ENCODE measurements at places on chromosomes 5 and 9.

- DNase-seq, result no peak
Measured at GRCh38 chr5:149062371-149063016, 368 bp downstream of the SH3TC2 start.

DNA sequence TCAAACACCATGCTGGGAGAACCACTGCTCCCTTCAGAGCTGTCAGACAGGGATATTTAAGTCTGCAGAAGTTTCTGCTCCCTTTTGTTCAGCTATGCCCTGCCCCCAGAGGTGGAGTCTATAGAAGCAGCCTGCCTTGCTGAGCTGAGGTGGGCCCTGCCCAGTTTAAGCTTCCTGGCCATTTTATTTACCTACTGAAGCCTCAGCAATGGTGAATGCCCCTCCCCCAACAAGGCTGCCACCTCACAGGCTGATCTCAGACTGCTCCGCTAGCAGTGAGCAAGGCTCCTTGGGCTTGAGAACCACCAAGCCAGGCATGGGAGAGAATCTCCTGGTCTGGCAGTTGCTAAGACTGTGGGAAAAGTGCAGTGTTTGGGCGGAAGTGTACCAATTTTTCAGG lies 205.5 kb upstream of the PTGER4 start:
- DNase-seq, result no peak

- DNase-seq, result no peak
Measured at GRCh38 chr5:66987126-66987525, 209.5 kb downstream of the CD180 start.

DNA sequence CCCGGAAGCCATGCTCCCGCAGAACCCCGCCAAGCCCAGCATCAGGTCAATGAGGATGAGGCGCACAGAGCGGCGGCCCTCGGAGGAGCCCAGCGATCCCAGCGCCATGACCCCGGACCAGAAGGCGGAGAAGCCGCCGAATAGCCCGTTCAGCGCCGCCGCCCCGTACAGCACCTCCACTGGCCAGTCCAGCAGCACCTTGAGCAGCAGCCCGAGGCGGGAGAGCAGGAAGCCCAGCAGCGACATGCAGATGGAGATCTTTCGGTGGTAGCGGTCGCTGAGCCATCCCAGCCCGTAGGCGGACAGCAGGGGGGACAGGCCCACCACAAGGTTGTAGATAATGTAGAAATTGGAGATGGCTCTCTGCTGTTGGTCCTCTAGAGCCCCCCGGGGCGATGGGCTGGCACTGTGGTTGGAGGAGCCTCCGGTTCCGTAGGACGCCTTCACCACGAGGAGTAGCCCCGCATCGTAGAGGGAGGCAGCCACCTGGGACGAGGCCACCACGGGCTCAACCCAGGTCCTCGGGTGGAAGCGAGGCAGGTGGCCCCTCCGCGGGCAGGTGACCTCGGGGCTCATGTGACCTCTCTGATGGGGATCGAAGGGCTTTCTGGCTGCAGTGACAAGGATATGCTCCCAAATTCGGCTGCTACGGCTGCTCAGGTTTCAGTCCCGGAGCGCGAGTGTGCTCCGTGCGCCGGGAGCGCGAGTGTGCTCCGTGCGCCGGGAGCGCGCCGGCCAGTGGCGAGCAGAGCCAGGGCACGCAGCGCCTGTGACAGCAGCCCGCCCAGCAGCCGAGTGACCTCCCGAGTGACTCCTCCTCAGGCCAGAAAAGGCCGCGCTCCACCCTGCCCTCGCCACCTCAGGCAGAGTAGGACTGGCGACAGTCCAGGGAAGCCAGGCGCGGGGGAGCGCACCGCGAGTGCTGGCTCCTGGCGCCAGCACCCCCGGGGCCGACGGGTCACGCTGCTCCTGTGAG lies at the start of gene SLC46A2:
TSS of gene SLC46A2 (minus strand) at position 771 of the 976 bp plus-strand sequence. CDS start at position 576, 195 bp downstream.
- DNase-seq, result no peak

- no peak for DNase-seq
Measured at GRCh38 chr5:122385808-122386207, 73.8 kb downstream of the SNCAIP start.

- DNase-seq, result no peak
Measured at GRCh38 chr5:172377856-172378255, 76.5 kb downstream of the SH3PXD2B start.

DNA sequence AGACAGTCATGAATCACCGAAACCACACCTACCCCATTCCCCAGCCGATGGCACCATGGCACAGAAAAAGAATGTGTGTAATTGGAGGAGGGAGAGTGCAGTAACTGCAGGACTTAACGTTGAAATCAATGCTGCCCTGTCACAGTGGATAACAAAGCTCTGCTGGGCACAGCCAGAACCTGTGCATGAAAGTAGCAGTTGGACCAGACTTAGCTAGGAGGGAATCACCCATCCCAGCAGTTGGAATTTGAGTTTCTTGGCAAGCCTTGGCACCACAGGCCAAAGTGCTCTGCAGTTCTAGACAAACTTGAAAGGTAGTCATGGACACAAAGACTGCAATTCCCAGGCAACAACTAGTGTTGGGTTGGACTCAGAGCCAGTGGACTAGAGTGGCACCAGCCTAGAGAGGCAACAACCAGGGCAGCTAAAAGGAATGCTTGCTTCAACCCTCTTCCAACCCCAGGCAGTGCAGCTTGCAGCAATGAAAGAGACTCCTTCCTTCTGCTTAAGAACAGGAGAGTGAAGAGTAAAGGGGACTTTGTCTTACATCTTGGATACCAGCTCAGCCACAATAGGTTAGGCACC lies 19.1 kb downstream of the TMEM232 start:
- no peak for DNase-seq

DNA sequence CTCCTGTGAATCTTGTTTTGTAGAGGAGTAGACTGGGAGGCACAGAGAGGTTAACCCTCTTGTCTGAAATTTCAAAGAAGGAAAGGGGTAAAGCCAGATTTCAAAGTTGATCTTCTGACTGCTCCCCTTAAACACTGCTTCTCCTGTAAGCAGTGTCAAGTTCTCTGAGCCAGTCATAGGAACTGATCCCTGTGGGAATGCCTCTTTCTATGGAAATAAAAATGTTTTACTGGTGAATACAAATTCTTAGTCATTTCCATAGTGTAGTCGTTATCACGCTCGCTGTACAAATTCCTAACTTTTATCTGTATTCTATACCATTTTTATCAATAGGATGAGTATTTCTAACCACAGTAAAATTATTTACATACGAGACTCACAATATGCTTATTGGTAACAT lies 66.3 kb upstream of the PRRC1 start:
- DNase-seq, result no peak

DNA sequence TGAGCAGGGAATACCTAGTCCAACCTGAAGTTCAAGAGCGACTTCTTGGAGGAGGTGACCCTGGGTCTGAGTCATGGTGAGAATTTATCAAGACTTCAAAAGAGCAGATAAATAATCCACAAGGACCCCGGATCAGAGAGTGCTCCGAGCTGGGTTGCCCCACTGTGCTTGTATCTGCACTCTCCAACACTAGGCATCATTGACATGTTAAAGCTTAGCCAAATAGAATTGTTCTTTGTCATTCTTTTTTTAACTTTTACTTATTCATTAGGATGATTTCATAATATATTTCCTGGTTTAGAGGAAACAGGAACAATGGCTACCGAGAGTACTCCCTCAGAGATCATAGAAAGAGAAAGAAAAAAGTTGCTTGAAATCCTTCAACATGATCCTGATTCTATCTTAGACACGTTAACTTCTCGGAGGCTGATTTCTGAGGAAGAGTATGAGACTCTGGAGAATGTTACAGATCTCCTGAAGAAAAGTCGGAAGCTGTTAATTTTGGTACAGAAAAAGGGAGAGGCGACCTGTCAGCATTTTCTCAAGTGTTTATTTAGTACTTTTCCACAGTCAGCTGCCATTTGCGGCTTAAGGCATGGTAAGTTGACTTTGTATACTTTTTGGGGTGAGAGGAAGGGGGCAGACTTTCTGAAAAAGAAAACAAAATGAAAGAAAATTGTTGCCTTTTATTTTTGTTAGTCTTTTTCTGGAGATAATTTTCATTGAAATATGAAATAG lies at the start of gene CARD6:
TSS of gene CARD6 (plus strand) at position 300 of the 738 bp plus-strand sequence. CDS start at position 316, 16 bp downstream.
- DNase-seq, result no peak

GRCh38 chr5:95823738-95824609 lies 1.4 kb upstream of the GLRX start:
- DNase-seq, result peak; percentile 57

Data from stimulated activated CD4-positive, alpha-beta T cell treated with anti-CD3 and anti-CD28 coated beads, Interleukin-4, amount 100 ng/mL, for 24 hours (primary cell).